ENCODE measurements at places on chromosomes 1 and 21.

DNA sequence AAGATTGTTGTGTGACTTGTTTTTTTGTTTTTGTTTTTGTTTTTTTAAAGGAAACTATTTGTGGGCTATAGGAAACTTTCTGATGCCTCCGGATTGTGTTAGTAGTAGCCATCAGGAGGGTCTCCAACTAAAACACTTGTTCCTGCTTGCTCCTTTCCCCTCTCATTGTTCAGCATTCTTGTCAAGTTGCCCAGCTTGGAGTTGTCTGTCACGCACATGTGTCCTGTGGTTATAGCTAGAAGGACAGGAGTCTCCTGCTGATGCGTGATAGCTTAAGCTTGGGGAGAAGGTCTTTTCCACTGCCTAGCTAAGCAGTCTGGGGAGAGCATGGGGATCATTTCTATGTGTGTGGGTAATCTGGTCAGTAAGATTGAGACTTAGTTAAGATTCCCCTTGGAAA is 3.2 kb upstream of the LYPLA2 start:
- no peak for DNase-seq

GRCh38 chr1:27275696-27276095 is 41.3 kb downstream of the WDTC1 start:
- DNase-seq: no peak

GRCh38 chr21:36545776-36546511 is 66.0 kb upstream of the CLDN14 start:
- no peak for DNase-seq

- no peak for DNase-seq
Observed at GRCh38 chr21:33308586-33309490, 15.9 kb upstream of the IFNAR1 start.

DNA sequence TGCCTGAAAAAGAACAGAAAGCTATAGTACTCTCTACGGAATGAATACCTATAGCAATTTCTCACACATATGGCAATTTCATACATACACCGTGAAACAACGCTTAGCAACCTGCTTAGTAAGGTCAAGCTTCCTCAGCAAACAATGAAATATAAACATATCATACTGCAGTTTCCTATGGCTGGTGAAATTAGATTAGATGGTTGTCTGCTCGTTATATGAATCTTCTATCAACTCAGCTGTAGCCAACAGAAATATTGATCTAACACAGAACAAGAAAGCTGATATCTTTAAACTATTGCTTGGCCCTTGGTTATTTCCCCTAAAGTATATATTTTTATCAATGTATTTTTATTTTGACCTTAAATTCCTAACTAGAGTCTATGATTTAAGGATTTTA is 187.8 kb downstream of the SLC44A5 start:
- DNase-seq: no peak

- DNase-seq: no peak
Observed at GRCh38 chr1:89451011-89451410, 73.6 kb upstream of the LRRC8B start.

GRCh38 chr1:239126884-239127283 is 259.5 kb upstream of the CHRM3 start:
- no peak for DNase-seq

- DNase-seq: no peak
Observed at GRCh38 chr1:54124472-54124871, 28.3 kb downstream of the CDCP2 start.

GRCh38 chr1:41529621-41530395 is 45.3 kb upstream of the EDN2 start:
- DNase-seq: no peak

DNA sequence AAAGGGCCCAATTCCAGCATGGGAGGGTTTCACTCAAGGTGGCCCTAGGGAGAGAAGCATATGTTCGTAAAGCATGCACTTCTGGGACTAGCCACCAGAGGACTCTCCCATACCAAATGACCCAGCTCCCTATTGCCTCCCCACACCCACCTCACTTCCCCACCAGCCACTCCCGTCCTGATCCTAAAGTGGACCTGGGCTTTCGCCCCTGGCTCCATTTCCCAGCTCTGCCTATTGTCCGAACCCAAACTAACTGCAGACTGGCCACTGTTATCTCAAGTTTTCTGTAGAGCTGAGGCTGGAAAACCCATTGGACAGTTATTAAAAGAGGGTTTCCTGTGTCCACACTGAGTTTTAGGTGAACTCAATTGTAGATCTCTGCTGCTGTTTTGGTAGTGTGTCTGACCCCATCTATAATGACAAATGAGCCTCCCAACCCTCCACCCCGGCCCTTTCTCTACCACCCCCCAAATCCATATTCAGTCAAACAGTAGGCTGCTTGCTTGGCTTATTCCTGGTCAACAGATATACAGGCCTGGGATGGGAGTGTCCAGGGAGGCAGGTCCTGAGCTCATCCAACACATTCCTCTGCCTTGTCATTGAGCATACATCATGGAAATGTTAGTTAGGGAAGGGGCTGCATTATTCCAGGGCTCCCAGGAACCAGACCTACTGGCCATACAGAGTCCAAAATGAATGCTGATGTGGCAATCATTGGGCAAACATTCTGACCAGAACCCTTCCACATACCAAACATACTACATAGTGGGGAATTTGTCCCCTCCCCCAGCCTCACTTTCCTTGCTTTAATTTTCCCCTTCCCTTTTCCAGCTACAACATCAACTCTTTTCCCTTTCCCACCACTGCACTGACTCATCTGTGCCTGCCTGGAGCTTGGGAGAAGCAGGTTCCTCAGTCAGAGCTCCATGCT is 59.2 kb downstream of the ABCA4 start:
- DNase-seq: no peak

DNA sequence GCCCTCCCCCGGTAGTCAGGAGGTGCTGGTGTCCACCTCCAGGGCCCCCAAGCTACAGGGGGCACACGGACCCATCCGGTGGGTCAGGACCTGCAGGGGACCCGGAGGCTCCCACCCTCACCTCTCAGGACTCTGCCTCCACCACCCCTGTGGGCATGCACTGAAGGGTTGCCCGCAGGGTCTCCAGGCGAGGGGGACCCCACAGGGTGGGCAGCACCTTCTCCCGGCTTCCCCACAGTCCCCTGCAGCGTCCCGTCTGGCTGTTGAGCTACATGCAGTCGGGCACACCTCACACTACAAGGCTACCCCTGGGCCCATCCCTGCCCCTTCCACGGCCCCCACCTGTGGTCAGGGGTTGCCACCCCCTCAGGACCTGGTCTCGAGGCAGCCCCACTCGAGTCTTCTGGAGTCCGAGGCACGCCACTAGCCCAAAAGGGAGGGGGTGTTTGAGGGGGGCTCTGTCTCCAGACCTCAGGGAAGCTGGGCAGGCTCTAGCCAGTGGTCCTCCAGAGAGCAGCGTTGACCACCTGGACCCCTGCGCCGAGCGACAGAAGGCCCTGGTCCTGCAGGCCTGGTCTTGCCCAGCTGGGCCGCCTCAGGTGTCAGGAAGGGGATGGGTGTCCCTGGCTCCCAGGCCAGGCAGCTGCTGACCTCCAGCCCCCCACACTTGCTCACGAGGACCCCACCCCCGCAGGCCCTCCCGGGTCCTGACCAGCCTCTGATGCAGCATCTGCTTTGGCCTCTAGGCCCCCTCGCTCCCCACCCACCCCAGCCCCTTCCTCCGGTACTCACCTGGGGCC is 9.6 kb downstream of the PARS2 start:
- DNase-seq: no peak

GRCh38 chr1:24917327-24918074 is 12.6 kb downstream of the RUNX3 start:
- DNase-seq: no peak

DNA sequence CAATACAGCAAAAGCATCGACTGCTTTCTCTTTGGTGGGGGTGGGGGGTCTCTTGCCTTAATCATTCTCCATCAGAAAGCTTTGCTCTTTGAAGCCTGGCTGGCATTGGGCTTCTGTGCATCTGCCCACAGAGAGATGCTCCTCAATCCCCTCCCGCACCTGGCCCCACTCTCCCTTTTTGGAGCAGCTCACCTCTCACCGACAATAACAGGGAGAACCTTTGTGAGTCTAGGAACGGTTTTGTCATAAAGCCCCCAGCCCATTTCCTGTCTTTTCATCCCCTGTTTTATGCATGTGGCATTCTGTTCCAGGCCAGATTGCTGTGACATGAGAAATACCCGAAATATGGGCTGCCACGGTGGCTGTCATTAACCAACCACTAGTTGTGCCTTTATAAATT is 469.0 kb upstream of the VAMP3 start:
- no peak for DNase-seq

All from cortex of kidney (tissue), 1 donor.